ENCODE measurements at places on chromosomes 7 and 10. TPM values are rescaled to one million over a fixed set of nuclear protein-coding genes. Genes with fewer than 3 reads are reported as not detected.

The SPDYE6 gene
- not detected for polyA plus RNA-seq

The NUTM2A gene
- polyA plus RNA-seq = 6.8 TPM

The ARMH3 gene
- 20.5 TPM for polyA plus RNA-seq

The MMD2 gene
- polyA plus RNA-seq = 43.6 TPM

The FAM204A gene
- 58.5 TPM for polyA plus RNA-seq

The DMBT1 gene
- polyA plus RNA-seq = 0.16 TPM

The ICA1 gene
- polyA plus RNA-seq = 27.7 TPM

The ZNHIT1 gene
- 80.4 TPM for polyA plus RNA-seq

The PDGFA gene
- 73.8 TPM for polyA plus RNA-seq

The LLCFC1 gene
- 0.38 TPM for polyA plus RNA-seq

The PSPH gene
- polyA plus RNA-seq = 42.4 TPM

The DNAH11 gene
- polyA plus RNA-seq = 7.6 TPM

The FAM131B gene
- polyA plus RNA-seq = 108 TPM

The TRPV5 gene
- polyA plus RNA-seq = not detected

The PDE6C gene
- polyA plus RNA-seq = 3.5 TPM

The HMX2 gene
- polyA plus RNA-seq = 0.09 TPM

The SNX8 gene
- 36.9 TPM for polyA plus RNA-seq

The HOXA3 gene
- polyA plus RNA-seq = 36.9 TPM

The ACHE gene
- 108 TPM for polyA plus RNA-seq

The NPC1L1 gene
- 0.11 TPM for polyA plus RNA-seq

Measured in spinal cord (tissue), 10 donors.